ENCODE measurements at places on chromosomes 11 and 22.
A peak's percentile ranks its signal among the peaks of the same experiment; 100 is the strongest.

- no peak for DNase-seq
- no peaks in the 10 kb centered on the region for H3K36me3 ChIP-seq
- H3K4me1 ChIP-seq = no peaks in the 10 kb centered on the region
- H3K27me3 ChIP-seq = no peaks in the 10 kb centered on the region
- no peak overlapping the region for H3K27ac ChIP-seq
Measured at GRCh38 chr11:115525531-115526006, 21.4 kb upstream of the CADM1 start.

DNA sequence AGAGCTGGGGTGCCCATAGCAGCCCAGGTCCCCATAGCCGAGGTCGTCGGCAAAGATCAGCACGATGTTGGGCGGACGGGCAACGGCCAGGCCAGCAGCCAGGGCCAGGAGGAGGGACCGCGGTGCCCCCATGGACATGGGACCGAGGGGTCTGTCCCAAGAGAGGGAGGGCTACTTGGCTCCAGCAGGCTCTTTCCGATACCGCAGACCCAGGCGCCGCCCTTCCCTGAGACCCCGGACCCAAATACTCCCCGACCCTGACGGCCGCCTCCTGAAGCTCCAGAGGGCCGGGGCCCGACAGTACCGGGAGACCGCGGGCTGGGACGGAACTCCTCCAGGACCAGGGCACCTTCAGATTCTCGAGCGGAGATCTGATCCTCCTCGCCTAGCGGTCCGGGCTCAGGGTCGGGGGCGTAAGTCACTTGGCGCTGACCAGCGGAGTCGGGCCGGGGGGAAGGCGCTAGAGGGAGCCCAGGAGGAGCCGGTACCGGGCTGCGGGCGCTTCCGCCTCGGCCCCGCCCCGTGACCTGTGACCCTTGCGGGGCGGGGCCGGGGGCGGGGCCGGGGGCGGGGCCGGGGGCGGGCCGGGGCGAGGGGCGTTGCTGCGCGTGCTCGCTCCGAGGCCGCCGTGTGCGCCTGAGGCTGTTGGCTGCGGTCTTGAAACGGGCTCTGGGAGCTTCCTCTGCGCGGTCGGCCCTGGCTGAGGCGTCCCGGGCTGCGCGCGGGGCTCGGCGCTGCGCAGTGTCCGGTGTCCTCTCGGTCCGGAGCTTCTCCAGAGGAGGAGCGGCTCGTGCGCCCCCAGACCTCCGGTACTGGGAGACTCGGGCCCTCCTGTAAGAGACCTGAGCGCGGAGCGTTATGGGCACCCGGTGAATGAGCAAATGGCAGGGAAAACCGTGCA is at the start of gene ARSA:
Gene ARSA, minus strand, starts transcription at position 511 of the 901 bp plus-strand sequence. Its CDS starts 373 bp downstream, at position 138.
- no peaks in the 10 kb centered on the region for H3K27me3 ChIP-seq
- H3K4me3 ChIP-seq = peak within 1 kb of the TSS; percentile 66
- H3K4me1 ChIP-seq = peaks cover 29% of the 10 kb centered on the region
- DNase-seq = peak; percentile 72
- no peaks in the 10 kb centered on the region for H3K36me3 ChIP-seq

GRCh38 chr11:67439321-67440228 is 2.1 kb upstream of the PTPRCAP start:
- H3K27ac ChIP-seq = peak overlapping the region; percentile 75
- H3K4me1 ChIP-seq = peaks cover 85% of the 10 kb centered on the region
- H3K36me3 ChIP-seq = peaks cover 13% of the 10 kb centered on the region
- DNase-seq = peak; percentile 62
- H3K27me3 ChIP-seq = no peaks in the 10 kb centered on the region
- no peak overlapping the region for H3K4me3 ChIP-seq

DNA sequence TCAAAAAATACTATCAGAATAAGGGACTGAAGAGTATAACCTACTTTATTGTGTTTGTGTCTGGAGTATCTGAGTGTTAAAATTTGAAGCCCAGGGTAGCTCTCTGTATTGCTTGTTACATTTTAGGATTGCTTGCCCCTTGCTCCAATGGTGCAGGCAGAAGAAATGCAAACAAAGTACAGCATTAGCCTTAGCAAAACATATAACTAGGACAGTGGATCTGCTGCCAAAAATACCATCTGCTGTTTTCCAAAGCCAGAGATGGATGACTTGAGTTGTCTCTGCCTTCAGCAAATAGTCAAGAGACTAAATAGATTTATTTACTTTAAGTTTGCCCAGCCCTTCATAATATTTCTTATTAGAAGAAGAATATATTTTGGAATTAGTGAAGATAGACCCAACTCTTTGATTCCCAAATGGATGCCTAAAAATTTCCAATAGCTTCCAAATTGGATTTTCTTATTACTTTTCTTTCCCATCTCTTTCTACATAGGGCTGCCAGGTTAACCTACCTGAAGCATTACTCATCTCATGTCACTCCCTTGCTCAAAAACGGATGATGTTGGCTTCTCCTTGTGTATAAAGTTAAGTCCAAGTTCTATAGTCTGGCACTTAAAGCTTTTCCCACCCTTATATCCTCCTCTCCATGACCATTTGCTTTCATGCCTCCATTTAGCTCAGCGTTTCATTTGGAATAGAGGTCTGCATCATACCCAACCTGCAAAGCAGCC is 66.3 kb downstream of the LDLRAD3 start:
- H3K27ac ChIP-seq = no peak overlapping the region
- no peaks in the 10 kb centered on the region for H3K27me3 ChIP-seq
- no peaks in the 10 kb centered on the region for H3K4me1 ChIP-seq

Data from natural killer cell (primary cell).